ENCODE measurements at places on chromosomes 3 and 15.

- no peak for DNase-seq
These were observed 22.5 kb upstream of the KCNMB2 start for GRCh38 chr3:178513546-178514380.

GRCh38 chr3:78496501-78496900 is 1271.3 kb downstream of the ROBO1 start:
- no peak for DNase-seq

GRCh38 chr15:80558631-80559319 is 136.3 kb upstream of the ABHD17C start:
- DNase-seq = no peak

DNA sequence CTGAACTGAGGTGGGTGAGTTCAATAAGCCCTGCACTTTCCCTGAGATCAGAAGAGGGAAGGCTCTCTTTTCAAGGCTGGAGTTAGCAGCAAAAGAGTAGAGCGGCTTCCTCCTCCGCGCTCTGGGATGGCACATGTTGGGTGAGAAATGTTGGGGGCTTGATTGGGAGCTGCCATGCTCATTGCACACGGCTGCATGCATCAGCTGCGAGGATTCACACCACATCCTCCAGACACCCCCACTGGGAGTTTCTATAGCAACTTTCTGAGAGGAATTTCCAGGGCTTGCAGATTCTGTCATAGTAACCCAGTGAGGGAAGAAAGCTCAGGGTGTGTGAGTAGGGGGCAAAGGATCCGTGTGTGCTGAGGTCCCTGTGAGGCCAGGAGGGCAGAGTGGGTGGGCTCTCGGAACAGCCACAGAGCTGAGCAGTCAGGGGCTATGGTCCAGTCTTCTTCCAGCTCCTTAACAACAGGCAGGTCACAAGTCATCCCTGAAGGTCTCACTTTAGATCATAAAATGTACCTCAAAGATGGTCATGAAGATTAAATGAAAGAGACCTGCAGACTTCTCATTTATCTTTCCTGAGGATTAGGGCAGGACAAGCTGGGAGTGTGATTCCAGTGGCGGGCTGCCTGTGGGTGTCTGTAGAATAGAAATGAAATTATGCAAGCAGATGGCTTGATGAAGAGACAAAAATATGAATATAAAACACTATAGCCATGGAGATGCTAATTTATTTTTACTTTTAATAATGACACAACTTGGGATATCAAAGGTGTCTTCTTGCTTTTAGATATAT is 75.7 kb upstream of the CHRNA7 start:
- DNase-seq = no peak

DNA sequence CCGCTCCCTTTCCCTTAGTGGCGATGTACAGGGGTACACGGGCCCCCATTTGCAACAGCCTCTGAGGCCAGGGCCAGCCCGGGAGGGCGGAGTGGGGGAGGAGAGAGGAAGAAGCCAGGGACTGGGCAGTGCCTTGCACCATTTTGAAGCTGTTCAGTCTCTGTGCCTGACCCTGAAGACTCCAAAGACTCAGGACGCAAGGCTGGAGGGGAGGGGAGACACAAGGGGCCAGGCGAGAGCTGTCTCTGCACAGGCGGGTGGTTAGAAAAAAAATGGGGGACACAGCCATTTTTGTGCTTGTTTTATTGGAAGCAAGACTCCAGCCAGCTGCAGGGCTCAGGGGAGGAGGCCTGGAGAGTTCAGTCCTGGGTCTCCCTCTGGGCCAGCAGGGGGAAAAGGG is 1.6 kb downstream of the RPP25 start:
- DNase-seq = no peak

GRCh38 chr3:124741027-124741426 is 10.8 kb downstream of the UMPS start:
- no peak for DNase-seq

- DNase-seq = peak; percentile 43
These were observed 17.1 kb downstream of the ZBED2 start for GRCh38 chr3:111577798-111578685.

DNA sequence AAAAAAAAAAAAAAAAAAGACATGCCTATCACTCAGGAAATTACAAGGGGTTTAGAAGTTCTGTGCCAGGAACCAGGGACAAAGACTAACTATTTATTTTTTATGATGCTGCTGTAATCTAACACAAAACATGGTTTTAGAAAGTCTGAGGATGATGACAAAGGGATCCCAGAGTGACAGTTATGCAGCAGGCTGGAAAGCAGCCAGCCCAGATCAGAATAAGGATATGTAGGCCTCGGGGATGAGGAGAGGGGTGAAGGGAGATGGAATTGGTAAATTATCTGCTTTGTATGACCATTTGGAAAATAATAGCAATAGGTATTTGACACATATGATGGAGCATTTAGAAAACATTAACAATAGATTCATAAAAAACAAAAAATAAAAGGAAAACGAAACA is 34.1 kb upstream of the NMD3 start:
- DNase-seq = no peak
